Melanocyte of skin (primary cell): ENCODE measurements at places on chromosomes 3 and 15. TPM values are rescaled to one million over a fixed set of nuclear protein-coding genes. Genes with fewer than 3 reads are reported as not detected.

Gene STXBP5L
- total RNA-seq = under 0.01 TPM in 1 of 2 replicates, not detected in the other

Gene CPLX3
- total RNA-seq = not detected in 2 replicates

Gene CHD2
- total RNA-seq = 38.0 and 51.1 TPM in 2 replicates

Gene CLDND1
- 61.6 and 82.9 TPM in 2 replicates for total RNA-seq

Gene CCDC12
- 23.3 and 26.6 TPM in 2 replicates for total RNA-seq

Gene SEMA3G
- under 0.01 TPM in 1 of 2 replicates, not detected in the other for total RNA-seq

Gene MUC20
- under 0.01 and 0.73 TPM in 2 replicates for total RNA-seq
